ENCODE measurements at places on chromosomes 3 and 15.

- DNase-seq = no peak
Measured at GRCh38 chr3:146035366-146035765, 125.6 kb downstream of the PLOD2 start.

GRCh38 chr15:66133247-66133885 is 120.2 kb downstream of the MEGF11 start:
- no peak for DNase-seq

GRCh38 chr3:136293279-136293678 is 43.1 kb downstream of the PCCB start:
- no peak for DNase-seq

DNA sequence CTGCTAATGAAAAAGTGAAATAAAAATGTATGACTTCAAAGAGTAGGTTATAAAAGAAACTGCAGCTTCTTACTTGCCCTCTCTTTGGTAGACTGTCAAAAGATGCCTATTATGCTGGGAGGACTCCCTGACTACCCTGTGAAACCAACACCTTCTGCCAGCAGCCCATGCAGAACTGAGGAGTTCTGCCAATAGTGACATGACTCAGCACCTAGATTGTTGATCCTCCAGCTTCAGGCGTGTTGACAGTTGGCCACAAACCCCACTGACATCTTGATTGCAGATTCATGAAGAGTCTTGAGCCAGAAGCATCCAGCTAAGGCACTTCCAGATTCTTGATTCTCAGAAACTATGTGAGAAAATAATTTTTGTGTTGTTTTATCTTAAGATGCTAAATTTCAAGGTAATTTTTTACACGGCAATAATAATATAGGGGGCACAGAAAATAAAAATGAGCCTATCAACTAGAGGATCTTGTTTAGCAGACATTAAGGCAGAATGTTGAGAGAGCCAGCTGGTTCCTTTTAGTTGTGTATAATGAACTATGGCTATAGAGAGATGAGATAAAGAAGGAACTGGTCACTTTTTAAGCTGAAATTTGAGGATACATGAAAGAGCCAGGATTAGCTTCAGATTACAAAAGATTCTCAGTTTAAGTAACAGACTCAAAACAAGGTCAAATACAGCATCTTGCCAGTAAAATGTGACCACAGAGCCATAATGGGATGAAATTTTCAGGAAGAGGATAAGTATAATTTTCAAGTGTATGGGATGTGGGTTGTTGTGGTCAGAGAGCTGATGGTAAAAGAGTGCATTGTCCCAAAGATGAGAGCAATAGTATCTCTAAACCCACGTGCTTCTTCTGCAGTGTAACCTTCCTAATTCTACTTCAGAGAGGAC is 588.7 kb upstream of the CBLB start:
- DNase-seq = peak; percentile 93

DNA sequence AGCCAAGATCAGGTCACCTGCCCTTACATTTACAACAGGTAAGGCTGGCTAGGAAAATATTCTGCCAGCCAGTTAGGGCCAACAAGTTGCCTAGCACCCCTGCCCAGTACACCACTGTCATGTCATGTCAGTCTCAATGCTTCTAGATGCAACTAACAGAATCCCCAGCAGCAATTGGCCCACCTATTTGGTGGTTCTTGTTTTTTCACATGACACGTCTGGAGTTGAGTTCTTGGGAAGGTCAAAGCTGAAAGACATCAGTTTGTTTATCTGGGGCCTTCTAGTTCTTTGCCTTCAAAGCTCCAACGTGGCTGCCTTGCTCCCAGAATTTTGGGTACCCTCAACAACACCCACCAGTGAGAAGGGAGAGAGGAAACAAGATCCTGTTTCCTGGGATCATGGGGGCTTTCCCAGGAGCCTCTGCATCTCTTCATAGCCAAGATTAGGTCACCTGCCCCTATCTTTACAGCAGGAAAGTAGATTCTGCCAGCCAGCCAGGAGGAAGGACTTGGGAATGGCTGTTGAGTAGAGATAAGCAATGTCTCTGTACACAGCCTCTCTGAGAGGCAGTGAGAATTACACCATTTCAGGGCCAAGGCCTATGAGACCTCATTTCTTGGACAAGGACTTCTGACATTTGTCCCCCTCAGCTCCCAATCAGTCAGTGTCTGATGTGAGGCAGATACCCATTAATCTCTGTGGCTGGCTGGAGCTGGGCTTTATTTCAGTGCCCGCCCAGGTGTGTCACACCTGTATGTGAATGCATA is 8.6 kb downstream of the GPX1 start:
- DNase-seq = peak; percentile 90

DNA sequence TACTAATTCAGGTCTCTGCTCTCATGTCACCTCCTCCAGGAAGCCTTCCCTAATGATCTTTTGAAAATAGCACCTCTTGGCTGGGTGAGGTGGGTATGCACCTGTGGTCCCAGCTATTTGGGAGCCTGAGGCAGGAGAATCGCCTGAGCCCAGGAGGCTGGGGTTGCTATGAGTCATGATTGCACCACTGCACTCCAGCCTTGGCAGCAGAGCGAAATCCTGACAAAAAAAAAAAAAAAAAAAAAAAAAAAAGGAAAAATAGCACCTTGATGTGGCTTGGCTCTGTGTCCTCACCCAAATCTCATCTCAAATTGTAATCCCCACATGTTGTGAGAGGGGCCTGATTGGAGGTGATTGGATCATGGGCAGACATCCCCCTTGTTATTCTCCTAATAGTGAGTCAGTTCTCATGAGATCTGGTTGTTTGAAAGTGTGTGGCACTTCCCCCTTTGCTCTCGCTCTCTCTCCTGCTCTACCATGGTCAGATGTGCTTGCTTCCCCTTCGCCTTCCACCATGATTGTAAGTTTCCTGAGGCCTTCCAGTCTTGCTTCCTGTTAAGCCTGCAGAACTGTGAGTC is 11.2 kb upstream of the RNU6-1 start:
- DNase-seq = peak; percentile 52

DNA sequence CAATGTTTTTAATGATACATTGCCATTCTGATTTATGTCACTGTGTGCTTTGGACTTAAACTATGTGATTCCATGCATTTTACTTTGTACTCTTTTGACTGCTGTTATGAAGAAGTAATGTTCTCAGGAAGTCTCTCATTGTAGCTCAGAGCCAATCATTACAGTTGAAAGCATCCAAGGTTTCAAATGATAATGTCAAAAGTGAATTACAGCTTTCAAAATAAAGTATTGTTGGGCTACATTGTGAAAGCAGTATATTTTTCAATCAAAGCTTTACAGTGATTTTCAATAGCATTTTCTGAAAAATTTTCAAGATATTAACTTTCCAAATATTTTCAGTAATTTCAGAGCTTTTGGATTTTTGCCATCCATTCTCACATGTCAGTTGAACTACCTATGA is 243.6 kb downstream of the ZIC4 start:
- DNase-seq = no peak

- no peak for DNase-seq
Measured at GRCh38 chr3:184593220-184593927, 31.8 kb downstream of the EPHB3 start.

DNA sequence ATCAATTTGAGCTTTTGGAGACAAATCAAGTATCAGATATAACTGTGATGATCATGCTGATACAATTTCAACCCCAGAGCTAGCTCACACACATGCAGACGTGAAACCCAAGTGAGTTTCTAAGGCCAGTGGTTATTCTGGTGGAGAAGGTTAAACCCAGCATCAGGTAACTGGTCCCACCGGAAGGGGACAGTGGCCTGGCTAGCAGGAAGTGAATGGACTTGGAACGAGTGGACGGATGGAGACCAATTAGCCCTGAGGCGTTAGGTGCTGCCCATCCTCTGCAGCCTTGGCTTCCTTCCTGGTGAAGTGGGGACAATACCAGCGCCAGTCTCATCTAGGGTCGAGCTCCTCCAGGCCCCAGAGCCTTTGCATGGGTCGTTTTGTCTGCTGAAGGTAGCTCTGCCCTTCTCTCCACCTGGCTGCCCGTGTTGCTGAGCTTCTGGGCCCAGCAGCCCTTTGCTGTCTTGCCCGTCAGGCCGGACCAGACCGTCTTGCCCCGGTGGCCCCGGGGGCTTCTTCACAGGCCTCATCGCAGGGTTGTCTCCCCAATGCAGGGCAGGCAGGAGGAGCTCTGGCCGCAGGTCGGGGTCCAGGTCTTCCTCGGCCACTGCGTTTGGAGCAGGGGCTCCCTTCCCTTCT is 915 bp upstream of the KCTD6 start:
- DNase-seq = no peak

DNA sequence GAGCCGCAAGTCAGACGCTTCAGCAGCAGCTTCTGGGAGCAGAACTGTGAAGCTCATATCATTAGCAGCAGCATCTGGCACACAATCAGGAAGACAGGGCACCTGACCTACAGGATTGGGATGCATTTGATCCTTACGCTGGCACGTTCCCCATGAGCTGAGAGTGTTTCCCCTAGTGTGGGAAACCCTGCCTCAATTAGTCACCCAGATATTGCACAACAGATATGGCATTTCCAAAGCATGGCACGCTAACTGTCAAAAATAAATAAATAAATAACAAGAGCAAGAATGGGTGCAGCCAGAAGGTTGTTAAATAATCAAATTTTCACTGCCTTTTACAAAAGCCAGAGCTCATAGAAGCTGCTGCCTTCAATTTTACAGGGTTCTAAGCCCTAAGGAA is 189.6 kb upstream of the THBS1 start:
- DNase-seq = no peak

GRCh38 chr15:90677807-90678790 is 39.0 kb upstream of the BLM start:
- no peak for DNase-seq

- DNase-seq = peak; percentile 42
Measured at GRCh38 chr15:65377105-65377975, 462 bp downstream of the IGDCC3 start.

GRCh38 chr3:184523825-184524615 is 37.6 kb upstream of the EPHB3 start:
- DNase-seq = peak; percentile 83

- peak; percentile 14 for DNase-seq
Measured at GRCh38 chr3:9883706-9884554, 3.9 kb upstream of the CIDEC start.

DNA sequence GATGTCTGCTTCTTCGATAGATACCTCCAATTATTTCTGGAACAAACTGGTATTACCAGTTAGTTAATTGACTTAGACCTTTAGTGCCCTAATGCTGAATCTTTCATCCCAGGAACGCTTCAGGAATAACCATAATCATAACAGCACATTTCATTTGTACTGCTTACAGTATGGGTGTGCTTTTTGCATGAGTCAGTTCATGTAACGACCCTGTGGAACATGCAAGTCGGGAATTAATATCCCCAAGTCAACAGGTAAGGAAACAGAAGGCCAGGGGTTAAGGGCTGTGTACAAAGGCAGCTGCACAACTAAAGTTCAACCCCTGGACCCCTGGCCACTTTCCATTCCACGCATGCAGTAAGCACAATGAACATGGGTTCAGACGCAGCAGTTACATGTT is 49.2 kb downstream of the ADCY5 start:
- DNase-seq = no peak

DNA sequence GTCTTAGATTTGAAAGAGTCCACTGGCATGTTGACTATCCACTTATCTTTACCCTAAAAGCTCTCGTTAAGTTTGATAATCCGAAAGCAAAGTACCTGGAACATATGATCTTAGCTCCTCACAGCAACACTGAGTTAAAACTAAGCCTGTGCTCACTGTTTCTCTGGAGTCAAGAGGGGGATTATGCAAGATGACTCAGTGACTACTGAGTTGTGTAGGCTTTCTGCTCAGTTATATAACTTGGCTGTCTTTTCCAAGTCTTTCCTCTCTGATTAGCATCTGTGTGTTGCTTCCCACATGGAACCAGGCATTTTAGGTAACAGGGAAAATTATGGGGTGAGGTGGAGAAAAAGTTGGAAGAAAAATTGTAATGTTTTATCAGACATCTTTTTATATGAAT is 31.2 kb upstream of the MYO5C start:
- DNase-seq = no peak

DNA sequence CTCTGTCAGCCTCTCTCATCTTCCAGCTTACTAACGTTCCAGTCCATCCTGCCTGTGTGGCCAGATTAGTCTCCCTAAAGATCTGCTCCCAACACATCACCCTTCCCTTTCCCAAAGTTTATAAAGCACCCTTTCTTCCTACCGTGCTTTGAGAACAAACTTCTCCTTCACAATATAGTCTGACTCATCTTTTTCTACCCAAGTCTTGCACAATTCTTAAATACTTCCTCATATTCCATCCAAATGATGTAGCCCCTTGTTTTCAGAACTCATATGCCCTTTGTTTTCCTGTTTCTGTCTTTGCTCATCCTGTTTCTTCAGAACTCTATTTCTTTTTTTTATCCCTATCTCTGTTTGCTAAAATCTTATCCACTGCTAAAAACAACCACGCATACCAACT is 326.8 kb downstream of the MFSD1 start:
- DNase-seq = peak; percentile 18

DNA sequence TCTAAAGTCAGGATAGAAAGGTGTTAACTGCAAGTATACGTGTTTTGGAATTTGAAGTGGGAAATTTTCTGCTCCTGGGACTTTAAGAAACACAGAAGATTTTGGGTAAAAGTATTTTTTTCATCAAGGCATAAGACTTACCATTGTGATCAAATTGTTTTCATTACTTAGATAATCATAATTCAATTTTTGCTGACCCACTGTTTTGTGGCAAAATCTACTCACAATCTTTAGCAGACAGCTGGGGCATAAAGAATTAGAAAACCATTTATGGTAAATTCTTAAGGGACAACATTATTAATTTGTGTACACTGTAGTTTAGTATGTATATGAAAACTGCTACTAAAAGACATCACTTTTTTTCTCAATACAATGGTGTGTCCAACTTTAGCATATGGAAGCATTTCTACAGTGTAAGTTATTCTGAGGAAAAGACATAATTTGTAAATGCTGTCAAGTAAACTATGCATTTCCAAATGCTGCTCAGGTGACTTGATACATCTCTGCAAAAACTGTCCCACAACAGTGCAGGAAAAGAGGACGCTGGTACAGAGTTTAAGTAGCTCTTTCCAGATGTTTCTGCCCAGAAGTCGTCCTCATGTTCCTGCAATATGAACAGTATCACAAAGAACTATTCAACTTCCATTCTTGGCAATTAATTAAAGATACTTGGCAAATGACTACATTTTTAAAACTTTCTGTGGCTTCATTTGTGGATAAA is 52.3 kb downstream of the THSD4 start:
- DNase-seq = no peak

DNA sequence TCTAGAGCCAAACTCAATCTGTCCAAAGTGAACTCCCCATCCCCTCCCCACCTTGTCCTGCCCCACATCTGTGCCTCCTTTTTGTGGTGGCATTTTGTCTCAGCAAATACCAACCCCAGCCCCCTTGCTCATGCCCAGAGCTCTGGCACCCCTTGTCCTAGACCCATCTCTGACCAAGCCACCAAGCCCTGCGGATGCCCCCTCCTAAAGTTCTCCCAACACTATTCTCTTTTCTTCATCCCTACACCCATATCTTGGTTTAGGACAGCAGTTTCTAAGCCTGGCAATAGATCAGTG is 17.7 kb downstream of the ACAA1 start:
- DNase-seq = no peak

Measured in hematopoietic multipotent progenitor cell treated with erythropoietin and hydrocortisone succinate and interleukin-3 and kit ligand, for 4 days (in vitro differentiated cells).